ENCODE measurements at places on chromosomes 6 and 20.

DNA sequence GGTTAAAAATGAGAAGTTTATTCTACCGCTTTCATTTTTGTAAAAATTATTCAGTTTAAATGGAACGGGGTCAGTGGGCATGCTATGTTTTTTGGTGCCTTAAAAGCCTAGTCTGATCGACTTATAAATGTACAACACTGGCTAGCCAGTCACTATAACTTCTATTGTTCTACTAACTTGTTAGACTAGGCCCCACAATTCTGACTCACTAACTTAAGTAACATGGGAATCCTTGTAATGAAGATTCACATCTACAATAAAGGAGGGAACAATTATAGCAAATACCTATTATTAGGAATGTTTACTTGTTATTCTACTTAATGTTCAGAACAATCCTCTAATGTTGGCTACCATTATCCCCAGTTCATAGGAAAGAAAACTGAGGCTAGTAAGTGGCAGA is 28.5 kb downstream of the REPS1 start:
- DNase-seq: no peak

DNA sequence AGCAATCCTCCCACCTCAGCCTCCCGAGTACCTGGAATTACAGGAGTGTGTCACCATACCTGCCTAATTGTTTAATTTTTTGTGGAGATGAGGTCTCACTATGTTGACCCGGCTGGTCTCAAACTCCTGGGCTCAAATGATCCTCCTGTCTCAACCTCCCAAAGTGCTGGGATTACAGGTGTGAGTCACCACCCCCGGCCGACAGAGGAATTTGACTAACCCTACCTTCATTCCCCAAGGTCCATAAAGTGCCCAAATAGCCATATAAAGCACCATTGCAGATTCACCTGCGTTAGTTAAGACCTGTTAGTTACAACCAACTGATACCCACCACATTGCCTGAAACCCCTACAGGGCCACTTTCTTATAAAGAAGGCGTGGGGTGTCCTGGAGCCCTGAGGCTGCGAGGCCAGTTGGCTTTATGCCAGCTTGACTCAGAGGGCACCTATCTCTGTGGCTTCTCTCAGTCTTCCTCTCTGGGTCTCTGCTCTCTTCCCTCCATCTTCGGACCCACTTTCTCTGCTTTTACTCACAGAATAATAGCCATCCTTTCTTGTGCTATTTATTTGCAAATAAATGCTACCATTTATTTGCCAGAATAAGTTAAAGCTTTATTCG is 65.6 kb downstream of the SLC2A10 start:
- DNase-seq: no peak

DNA sequence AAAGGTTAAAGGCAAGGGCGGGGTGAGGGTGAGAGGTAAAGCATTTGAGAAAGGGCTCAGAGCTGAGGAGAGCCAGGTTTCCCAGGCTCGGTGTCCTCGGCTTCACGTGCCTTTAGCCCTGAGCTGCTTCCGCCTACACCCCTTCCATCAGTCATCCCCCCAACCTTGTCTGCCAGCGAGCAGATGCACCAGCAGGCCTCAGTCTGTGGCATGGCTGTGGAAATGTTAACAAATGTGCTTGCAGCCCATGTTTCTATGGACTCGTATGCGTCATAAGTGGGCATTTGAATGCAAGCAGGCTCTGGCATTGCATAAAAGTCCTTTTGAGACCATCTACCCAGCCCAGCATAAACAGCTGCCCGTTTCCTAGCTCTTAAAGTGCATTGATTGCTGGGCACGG is 88.8 kb downstream of the SYNJ2 start:
- no peak for DNase-seq

DNA sequence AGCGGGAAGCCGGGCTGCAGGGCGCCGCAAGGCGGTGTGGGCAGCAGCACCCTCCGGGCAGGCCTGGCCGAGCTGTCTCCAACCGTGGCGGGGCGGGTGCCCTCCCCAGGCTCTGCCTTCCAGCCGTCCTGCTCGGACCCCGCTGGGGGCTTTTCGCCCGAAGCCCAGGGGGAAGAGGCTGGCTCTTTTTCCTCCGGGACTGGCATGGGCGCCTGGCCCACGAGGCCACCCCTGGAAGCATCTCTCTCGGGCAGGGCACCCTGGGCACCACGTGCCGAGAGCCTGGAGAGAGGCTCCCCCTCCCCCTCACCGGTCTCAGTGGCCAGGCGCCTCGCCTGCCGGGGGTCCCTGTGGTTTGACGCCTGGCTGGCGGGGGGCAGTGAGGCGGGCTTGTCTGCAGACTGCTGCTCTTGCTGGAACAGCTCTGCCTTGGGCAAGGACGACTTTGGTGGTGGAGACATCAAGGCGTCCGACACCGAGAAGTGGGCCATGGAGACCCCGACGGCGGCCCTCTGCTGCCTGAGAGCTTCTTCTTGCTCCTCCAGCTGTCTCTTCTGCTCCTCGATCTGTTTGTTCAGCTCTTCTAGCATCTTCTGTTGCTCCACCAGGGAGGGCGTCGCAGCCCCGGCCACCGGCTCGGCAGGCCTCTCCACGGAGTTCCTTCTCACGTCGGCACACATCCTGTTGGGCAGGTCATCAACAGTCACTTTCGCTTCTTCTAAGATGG is 19.5 kb upstream of the TCFL5 start:
- no peak for DNase-seq

- DNase-seq: no peak
These were observed 783.7 kb downstream of the EPHA7 start for GRCh38 chr6:92635553-92636153.

GRCh38 chr6:70398783-70399728 is 14.3 kb upstream of the FAM135A start:
- no peak for DNase-seq

DNA sequence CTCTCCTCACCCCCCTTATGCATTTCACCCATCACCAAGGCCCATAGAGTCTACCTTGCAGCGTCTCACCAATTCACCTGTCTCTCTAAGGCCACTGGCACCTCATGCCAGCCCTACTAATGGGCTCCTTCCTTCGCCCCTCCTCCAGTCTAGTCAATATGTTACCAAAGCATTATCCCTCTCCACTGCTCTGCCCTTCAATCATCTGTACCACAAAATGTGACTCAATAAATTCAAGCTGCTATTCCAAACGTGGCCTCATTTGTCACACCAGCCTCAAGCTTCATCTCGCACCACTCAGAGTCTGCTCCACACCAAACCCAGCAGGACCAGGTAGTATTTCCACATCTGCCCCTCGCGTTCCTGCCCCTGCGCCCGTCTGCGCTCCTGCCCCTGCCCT is 21.8 kb upstream of the RPS6KA2 start:
- no peak for DNase-seq

DNA sequence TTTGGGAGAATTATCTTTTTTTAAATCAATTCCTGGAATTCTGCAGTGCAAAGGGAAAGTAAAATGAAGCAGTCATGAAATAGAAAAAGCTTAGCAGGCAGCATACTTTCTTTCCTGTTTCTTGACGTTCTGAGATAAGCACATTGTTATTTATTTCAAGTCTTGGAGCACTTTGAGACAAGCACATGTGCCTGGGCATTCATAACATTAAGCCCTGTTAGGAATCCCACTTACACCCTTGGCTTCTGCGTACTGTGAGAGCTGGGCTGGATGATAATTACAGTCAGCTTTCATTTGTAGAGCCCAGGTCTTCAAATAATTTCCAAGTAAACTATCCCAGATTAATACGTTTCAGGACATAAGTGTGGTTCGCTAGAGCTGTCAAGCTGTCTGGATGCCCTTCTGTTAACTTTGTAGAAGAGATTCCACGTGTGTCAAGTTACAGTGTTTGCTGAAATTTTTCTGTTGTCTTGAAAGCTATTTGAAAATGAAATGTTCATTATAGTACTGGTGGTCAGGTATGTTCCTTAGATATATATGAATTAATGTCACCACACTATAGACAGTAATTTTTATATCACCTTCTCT is 8.9 kb downstream of the FARS2 start:
- no peak for DNase-seq

- no peak for DNase-seq
These were observed 312.5 kb upstream of the PLCB4 start for GRCh38 chr20:8756410-8756809.

GRCh38 chr6:69866770-69867638 is 648 bp downstream of the COL19A1 start:
- peak; percentile 24 for DNase-seq

DNA sequence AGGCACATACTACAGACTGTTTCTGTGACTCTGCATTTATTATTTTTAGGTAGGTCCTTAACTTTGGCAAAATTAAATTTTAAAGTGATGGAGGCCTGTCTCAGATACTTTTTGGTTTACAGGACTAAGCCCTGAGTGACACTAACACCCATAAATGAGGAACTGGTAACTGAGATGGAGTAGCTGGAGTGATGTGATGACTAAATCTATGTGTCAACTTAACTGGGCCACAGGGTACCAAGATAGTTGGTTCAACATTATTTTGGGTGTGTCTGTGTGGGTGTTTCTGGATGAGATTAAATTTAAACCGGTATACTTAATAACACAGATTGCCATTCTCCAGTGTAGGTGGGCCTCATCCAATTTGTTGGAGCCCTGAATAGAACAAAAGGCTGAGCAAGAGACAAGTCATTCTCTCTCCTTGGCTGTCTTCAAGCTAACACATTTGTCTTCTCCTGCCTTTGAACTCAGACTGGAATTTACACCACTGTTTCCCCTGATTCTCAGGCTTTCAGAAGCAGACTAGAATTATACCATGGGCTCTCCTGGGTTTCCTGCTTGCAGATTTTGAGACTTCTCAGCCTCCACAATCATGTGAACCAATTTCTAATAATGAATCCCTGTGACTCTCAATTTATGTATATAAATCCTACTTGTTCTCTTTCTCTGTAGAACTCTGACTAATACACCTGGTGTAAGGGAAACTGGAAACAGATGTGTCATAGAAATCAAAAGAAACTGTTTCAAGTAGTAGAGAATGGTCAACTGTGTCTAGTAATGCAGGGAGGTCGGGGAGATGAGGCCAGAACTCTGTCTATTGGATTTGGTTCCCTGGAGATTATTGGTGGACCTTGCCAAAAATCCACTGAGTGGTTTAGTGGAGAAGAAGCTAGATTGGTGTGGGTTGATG is 579.2 kb downstream of the EPM2A start:
- no peak for DNase-seq

DNA sequence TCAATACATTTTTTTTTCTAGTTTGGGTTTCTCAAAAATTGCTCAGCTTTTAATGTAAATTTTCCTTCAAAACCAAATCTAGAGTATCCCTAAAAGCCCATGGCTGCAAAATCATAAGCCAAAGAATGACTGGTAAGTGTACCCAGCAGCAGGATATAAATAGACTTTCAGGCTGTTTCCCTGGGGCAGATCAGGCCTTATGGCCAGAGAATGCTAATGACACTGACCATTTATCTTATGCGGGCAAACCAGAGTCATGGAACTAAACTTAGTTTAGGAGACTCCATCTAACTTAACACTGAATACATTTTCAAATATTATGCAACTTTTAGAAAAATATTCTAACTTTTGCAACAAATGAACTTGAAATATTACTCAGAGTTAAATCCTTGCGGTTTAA is 7.4 kb downstream of the OSER1 start:
- DNase-seq: no peak

- no peak for DNase-seq
These were observed 543.6 kb downstream of the GRIK2 start for GRCh38 chr6:101937108-101937507.

- DNase-seq: no peak
These were observed 155.5 kb downstream of the PTPRK start for GRCh38 chr6:128364766-128365519.

DNA sequence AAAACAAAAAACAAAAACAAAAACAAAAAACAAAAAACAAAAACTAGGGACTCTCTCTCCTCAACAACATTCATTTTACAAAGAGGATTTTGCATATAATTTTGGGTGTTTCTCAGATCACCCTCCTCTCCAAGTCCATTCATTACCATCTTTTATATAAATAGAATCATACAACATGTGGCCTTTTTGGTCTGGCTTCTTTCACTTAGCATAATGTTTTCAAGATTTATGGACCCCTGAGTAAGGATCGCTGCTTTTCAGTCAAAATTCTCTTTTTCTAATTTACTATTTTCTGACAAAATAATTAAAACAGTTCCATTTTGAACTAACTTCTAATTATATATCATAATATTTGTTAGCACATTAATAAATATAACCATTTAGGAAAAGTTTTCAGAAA is 94.8 kb downstream of the UBE3D start:
- DNase-seq: no peak

- no peak for DNase-seq
These were observed 21.1 kb downstream of the ABHD12 start for GRCh38 chr20:25369529-25369928.

DNA sequence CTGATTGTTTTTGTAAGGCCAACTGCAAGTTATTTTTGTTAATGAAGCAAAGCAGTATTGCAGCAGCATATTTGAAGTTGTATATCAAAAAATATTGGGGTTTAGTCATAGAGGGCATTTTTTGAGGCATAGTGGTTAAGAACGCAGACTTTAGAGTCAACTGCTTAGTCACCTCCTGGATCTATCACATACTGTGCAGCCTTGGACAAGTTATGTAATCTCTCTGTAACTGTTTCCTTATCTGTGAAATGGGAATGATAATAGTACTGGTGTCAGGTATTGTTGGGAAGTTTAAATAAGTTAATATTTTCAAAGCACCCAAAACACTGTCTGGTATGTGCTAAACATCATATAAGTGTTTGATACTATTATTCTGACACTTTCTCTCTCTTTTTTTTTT is 27.2 kb upstream of the EFHC1 start:
- no peak for DNase-seq

DNA sequence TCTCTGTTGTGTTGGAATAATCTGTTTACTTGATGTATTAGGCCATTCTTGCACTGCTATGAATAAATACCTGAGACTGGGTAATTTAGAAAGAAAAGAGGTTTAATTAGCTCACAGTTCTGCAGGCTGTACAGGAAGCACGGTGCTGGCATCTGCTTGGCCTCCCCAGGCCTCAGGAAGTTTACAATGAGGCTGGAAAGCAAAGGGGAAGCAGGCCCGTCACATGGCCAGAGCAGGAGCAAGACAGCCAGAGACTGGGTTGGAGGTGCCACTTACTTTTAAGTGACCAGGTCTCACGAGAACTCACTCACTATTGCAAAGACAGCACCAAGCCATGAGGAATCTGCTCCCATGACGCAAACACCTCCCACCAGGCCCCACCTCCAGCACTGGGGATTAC is 50.6 kb upstream of the FUCA2 start:
- no peak for DNase-seq

GRCh38 chr6:116115781-116116180 is 10.2 kb downstream of the COL10A1 start:
- no peak for DNase-seq

GRCh38 chr6:44563397-44563796 is 175.9 kb downstream of the CDC5L start:
- DNase-seq: no peak

GRCh38 chr20:51861726-51862466 is 59.6 kb upstream of the SALL4 start:
- no peak for DNase-seq

GRCh38 chr6:87045521-87046075 is 49.3 kb downstream of the CGA start:
- DNase-seq: no peak

- no peak for DNase-seq
These were observed 42.1 kb upstream of the ARMC2 start for GRCh38 chr6:108806171-108806570.

Data from stimulated activated CD4-positive, alpha-beta T cell treated with anti-CD3 and anti-CD28 coated beads, Interleukin-1b, Interleukin-23, amount 100 ng/mL, for 1 hour (primary cell).